Skin of body (tissue), 3 donors: ENCODE measurements at places on chromosomes 4 and X.

GRCh38 chr4:1627417-1628313, 56.4 kb downstream of the FAM53A start:
- no peak for DNase-seq

GRCh38 chr4:73387552-73387951, 16.5 kb upstream of the ALB start:
- no peak for DNase-seq

DNA sequence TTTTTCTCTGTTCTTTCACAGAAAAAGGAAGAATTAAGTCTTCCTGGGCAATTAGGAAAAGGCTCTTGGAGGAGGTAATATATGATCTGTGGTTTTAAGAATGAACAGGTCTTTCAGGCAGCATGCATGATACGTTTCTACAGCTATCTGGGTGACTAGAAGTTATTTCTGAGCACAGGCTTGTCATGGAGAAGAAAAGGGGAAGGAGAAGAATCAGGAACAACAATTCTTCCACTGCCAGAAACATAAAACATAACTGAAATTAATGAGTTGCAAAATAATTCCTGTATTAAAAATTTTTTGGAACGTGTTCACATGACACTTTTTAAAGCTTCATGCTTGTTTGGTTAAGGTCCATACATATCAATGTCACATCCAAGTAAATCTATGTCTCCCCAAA, 17.7 kb upstream of the STIM2 start:
- no peak for DNase-seq

- no peak for DNase-seq
These were observed 28.7 kb downstream of the SAT1 start for GRCh38 chrX:23811656-23812055.

DNA sequence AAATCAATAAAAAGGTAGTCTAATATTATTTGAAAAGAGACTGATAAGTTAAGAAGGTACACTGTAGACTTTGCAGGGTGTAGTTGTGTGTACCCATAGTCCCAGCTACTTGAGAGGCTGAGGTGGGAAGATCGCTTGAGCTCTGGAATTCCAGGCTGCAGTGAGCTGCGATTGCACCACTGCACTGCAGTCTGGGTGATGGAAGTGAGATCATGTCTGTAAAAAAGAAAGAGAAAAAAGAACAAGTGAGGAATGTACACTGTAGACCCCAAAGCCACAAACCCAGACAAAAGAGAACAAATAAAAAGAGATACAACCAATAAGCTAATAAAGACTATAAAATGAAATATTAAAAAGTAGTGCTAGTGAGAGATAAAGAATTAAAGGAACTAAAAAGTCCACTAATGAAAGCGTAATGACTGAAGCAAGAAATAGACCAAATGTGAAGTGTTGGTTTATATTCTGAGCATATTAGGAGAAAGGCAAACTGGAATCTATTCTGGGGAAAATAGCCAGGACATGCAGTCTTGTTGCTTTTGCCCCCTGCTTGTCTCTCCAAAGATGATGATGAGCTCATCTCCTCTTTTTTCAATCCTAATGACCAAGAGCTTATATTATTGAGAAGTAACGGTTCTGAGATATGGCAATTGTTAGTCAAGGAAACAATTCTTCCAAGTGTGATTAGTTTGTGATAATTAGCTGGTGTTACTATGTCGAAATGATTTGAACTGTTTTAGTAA, 19.1 kb downstream of the GSX2 start:
- no peak for DNase-seq

GRCh38 chr4:87901422-87901992, 68.7 kb downstream of the MEPE start:
- no peak for DNase-seq

DNA sequence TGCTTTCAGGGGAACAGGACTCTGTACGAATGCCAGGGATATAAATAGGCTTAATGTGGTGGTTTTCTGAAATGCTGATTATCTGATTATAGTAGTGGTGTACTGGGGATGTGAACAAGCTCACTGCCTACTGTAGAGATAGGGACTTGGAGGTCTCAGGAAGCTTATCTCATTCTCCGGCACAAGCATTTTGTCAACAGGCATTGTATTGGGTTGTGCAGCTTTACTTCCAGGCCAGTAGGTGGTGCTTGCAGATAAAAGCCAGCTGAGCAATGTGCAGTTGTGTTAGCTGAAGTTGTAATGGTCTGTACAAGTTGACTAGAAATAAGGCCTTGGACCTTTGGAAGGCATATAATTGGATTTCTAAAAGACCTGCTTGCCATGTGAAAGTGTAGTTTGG, 49.5 kb upstream of the TMLHE start:
- no peak for DNase-seq

- DNase-seq, result no peak
These were observed 248.9 kb downstream of the SLC7A11 start for GRCh38 chr4:137993232-137993631.

- DNase-seq, result no peak
These were observed 60.5 kb upstream of the MCUB start for GRCh38 chr4:109499513-109499912.

DNA sequence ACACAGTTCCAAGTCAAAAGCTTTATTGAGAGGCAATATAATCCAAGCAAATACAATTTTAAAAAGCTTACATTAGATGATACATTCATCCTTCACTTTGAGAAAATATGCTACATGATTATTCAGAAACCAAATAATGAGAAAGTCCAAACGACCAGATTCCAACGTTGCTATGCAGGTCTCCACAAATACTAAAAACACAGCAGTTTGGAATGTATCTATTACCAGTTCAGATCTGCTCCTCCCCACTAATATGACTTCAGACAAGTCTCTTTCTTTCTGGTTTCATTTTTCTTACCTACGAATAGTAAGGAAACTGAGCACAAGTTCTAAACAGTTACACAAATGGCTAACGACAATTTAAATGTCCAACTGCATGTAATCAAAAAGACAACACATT, 9.5 kb downstream of the NAF1 start:
- no peak for DNase-seq

GRCh38 chrX:40945361-40945713, 139.9 kb upstream of the USP9X start:
- DNase-seq, result peak; percentile 49

DNA sequence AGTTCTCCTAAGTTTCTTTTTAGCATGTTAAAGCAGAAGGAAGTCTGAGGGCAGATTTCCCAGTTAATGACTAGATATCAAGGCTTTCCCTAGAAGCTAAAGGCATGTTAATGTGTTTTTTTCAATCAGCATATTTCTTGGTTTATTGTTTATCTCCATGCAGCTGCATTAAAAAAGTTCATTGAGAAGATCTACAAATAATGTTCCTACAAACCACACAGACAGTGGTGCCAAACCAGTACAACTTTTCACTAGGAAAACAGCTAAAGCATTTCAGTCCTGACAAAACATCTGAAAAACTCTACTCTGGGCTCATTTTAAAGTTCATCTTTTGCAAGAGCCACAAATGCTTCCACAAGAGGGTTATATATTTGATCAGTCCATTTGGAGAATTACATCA, 320.0 kb downstream of the ADGRL3 start:
- DNase-seq, result no peak

GRCh38 chrX:24956828-24957227, 58.9 kb downstream of the ARX start:
- no peak for DNase-seq

DNA sequence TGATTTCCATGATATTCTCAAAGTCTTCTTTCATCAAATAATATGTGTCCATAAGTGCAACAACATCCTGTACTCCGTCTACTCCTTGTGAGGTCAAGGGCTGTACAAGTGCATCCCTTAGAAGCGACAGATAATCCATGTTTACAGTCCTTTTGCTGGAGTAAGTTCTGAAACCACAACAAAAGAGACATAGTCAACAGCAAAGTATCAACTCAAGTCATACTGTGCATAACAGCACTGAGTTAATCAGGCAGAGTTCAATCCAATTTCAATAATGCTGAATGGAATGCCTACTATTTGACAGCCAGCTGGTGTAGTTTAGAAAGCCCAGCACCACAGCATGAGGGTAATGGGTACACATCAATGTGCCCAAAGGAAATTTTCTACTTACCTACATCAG, 74.5 kb downstream of the RFC1 start:
- no peak for DNase-seq

- DNase-seq, result no peak
These were observed 327.1 kb downstream of the GLUD2 start for GRCh38 chrX:121374471-121374870.

- DNase-seq, result no peak
These were observed 129.3 kb upstream of the PGRMC2 start for GRCh38 chr4:128416921-128417320.

GRCh38 chr4:130486841-130487240, 1390.9 kb downstream of the C4orf33 start:
- DNase-seq, result no peak

- no peak for DNase-seq
These were observed 35.8 kb upstream of the DYNLT3 start for GRCh38 chrX:37883196-37883595.

DNA sequence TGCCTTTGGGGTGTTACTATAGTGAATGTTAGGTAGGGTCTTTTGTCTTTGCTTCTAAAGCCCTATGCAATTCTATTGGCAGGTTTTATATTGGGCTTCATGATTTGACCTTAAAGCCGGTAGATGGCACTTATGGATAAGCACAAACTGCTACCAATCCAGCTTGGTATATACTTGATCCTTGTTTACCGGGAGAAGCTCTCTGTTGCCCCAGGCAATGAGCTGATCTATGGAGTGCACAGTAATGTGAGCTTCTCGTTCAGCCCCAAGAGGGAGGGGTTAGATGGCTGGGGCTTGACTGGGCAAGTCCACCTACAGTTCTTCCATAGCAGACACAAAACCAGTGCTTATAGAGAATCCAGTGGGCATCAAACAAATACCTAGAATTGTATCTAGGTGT, 287.2 kb upstream of the CT83 start:
- no peak for DNase-seq

DNA sequence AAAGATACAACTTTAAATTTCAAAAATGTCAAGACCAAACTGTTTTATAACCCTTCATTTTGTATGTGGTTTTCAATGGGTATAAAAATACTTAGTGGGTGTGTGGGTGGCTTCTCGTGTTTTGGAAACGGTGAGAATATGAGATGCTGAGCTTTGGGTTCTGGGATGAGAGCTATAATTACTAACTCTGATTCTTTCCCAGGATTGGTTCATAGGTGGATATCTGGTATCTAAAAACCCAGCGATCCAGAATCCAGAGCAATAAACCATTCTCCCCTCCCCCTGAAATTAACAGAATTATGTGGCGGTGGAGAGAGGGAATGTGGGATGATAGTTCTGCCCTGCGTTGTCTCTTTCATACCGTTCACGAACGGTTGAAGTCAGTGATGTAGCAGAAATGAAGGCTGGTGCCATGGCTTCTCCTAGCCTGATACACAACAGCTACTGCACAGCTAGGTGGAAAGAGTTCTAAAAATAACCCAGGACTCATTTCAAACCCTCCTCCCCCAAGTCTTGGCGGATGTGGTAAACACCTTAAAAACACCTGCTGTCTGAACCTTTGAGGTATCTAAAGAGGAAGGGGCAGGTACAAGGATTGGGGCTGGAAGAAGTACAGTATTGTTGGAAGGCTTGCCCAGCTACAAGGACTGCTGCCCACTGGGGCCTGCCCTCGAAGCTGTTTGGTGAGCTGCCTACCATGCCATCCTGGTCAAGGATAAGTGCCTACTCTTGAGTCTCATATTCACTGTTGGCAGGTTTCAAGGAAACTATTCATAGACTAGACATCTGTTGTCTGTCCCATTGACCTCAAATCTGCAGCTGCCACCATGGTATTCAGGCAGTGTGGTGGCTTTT, 44.5 kb downstream of the SEPTIN11 start:
- peak; percentile 18 for DNase-seq

GRCh38 chr4:37760840-37761239, 65.6 kb upstream of the PGM2 start:
- no peak for DNase-seq

DNA sequence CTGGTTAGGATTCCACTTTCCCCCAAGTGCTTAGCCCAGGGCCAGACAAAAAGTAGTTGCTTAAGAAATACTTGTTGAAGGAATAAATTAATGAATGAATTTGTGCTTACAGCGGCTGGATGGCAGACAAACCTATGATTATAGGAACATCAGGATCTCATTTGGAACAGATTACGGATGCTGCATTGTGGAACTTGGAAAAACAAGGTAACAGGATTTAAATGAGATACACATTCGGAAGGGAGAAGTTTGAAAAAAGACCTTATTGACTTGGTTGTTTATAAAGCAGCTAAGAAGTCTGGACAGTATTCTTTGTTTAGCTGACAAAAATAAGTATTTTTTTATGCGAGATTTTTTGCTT, 572 bp downstream of the EXOSC9 start:
- no peak for DNase-seq

DNA sequence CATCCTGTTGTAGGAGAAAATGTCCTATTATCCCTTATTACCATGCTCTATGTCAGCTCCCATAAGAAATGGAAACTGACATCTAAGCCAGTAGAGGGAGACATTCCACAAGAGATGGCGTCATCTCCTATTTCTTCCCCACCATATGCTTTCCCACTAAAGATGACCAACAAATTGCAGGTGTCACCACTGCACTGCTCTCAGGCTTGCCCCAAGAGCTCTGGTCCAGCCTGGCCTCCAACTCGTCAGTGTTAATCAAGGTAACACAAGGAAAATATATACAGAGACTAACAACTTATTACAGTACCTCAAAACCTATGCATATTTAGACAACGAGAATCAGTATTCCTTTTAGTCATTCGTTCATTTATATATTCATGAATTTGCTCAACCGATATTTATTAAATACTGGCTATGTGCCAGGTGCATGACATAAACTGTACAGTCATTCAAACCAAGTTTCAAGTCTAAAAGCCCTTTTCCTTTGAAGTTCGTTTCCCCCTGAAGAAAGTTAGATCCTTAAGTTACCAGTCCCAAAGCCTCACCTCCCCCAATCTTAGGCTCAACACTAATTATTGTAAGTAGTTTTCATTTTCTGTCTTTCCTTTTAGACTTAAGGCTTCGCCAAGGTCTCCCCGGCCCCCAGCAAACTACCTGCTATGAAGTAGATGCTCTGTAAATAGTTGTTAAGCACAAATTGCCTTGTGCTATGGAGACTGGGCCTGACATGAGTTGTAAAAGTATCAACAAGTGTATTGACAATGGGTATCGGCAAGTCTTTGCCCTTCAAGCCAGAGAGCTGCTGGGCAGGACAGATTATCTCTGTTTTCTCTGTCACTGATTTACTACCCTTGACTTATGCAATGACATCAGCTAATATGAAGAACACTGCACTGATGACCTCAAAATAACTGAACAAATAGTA, 3.1 kb upstream of the FGB start:
- no peak for DNase-seq

GRCh38 chr4:55921093-55921492, 27.7 kb upstream of the CEP135 start:
- no peak for DNase-seq

GRCh38 chr4:157217708-157218107, 2.8 kb upstream of the GRIA2 start:
- DNase-seq, result no peak

- no peak for DNase-seq
These were observed 73.3 kb upstream of the ZDHHC15 start for GRCh38 chrX:75596178-75596577.

DNA sequence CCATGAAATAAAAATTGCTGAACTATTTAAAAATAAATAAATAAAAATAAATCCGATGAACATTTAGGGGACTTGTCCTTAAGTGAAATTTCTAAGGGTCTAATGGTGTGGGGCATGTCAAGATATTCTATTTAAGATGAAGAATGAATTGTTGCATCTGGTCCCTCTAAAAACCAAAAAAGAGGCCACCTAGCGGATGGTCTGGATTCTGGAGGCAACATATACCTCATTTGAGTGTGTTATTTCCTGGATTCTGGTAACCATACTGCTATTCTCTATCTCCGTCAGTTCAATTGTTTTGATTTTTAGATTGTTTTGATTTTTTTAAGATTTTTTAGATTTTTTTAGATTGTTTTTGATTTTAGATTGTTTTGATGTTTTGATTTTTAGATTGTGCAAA, 28.3 kb downstream of the AGTR2 start:
- no peak for DNase-seq
